Gastroesophageal sphincter (tissue), 4 donors: ENCODE measurements at places on chromosomes 1 and 21.

GRCh38 chr1:32765570-32766327 is 51.4 kb downstream of the YARS1 start:
- ATAC-seq, result no peak

- no peak for ATAC-seq
These were observed 100.6 kb downstream of the ROR1 start for GRCh38 chr1:63874278-63874880.

GRCh38 chr1:183674886-183675285 is 21.8 kb upstream of the APOBEC4 start:
- ATAC-seq, result no peak

GRCh38 chr21:24369746-24370145 is 1237.5 kb downstream of the MRPL39 start:
- no peak for ATAC-seq

- ATAC-seq, result no peak
These were observed 218.1 kb downstream of the USH2A start for GRCh38 chr1:216205176-216205575.

- ATAC-seq, result no peak
These were observed 75.8 kb downstream of the TRIM33 start for GRCh38 chr1:114435088-114435715.

DNA sequence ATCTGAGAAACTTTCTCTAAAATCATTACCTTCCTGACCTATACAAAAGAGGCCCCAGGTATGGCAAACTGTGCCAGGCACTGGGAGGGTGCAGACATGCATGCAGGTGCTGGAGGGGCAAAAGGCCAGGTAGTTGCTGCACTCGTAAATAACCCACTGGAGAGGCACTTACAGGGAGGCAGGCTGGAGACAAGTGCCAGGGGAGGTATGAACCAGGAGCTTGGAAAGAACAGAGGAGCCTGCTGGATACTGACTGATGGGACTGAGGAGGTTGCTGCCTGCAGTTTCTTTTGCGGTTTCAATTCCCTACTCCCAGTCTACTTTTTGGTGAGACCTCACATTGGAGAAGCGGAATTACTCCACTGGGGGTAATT is 113.9 kb downstream of the DSCAM start:
- no peak for ATAC-seq

GRCh38 chr1:20100632-20101355 is 18.5 kb downstream of the PLA2G2D start:
- ATAC-seq, result peak; percentile 70

DNA sequence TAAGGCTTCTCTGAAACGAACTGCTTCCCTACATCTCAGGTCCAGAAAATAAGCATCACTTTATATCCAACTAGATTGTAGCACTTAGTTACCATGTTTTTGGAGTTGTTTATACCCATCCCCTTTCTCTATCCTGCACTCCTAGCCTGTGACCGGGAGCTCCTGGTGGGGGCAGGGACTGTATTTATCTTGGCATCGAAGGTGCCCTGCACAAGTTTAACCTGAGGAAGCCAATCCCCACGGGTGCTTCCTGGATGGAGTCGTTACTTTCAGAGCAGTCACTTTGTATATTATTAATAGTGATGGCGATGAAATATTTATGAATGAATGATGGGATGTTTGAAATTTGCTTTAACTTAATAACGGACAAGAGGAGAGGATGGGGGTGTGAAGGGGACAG is 73.9 kb downstream of the KLHDC7A start:
- no peak for ATAC-seq

DNA sequence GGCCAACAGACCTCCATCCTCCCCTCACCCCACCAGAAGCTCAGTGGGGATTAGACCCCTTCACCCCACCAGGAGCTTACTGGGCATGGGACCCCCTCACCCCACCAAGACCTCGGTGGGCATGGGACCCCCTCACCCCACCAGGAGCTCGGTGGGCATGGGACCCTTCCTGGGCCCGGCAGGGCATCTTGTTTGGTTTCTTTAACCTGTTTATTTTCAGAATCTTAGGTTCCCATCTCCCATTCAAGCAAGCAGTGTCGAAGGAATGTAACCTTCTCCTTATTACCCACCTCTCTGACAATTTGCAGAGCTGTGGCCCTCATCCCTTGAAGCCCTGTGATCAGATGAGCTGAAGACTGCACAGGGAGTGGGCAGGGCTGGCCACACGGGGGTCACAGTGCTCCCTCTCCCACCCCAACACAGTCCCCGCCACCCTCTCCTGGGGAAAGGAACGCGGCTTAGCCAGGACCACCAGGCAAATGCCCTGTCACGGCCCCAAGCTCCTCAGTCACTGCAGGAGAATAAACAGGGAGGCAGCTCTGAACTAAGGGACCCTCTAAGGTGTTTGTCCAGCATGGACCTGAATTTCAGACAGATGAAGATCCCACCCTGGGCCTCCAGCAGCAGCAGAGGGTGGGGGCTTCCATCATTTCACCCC is 330.0 kb downstream of the NPHP4 start:
- no peak for ATAC-seq

DNA sequence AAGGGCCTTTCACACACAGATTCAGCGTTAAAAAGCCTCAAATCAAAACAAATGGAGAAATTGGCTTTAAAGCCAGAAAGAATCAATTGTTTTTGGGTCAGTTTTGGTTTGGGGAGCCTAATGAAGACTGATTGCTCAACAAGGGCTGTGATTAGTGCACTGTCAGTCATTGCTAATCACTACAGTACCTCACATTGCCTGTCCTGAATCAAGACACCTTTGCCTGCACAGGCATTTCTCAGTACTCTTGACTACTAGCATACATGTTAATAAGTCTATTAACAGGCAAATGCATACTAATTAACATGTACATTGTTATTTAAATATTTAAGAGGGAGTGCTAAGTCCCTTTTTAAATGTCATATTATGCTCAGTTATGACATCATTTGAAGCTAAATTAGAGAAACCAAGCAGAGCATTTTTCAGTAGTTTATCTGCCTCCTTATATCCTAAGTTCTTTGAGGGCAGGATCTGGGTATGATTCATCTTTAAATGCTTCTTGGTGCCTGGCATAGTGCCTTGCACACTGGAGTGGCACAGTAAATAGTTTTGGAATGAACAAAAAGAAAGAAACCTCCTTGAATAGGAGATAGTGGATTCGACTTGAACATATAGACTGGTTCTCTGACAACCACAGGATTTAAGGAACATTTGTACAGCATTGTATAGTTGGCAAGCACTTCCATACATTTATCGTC is 25.8 kb upstream of the CCN1 start:
- no peak for ATAC-seq

DNA sequence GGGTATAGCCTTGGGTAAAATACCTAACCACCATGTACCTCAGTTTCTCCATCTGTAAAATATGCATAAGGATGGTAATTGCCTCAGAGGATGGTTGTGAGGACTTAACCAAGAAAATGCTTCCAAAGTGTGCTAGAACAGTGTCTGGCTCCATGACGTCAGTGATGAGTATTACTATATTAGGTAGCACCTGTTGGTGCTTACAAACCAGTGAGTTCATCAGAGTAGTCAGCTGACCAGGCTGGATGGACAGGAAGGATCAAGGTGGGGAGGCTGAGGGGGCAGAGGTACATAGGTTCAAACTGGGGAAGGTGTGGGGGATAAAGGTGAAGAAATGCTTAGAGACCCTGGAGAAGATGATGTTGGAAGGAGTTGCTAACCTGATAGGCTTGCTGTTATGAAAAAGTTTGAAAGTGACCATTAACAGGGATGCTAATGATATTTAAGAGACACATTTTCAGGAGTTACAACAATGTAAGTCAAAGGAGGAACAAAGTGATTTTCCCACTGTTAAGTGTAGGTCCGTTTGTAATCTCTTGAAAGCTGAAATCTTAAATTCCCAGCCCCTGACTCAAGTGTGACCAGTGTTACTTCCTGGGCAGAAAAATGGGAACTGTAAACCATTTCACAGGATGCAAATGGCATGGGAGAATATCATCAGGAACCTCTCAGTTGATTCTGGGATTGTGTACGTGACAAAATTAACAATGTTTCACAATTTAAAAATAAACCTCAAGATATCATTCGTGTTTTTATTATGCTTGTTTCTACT is 4.4 kb downstream of the NTPCR start:
- no peak for ATAC-seq

DNA sequence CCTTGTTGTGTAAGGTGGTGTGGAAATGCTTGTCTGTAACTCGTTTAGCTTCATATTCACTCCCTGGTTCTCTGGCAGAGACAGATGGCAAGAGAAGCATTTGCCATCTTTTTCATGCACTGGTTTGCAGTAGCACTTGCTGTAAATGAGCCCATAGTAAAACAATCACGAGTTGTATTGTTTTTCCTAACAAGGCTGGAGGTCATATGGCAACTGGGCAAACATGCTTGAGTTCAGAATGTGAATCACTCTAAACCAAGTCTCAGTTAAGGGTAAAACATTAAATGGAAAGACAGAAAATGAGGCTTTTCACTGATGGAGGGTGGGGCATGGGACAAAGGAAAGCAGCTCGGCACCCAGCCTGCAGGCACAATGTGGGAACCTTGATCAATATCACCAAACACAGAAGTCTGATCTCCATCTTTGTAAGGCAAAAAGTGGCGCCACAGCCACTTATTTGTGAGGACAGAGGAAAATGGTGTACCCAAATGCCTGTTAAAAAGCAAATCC is 26.5 kb upstream of the LPAR3 start:
- no peak for ATAC-seq

DNA sequence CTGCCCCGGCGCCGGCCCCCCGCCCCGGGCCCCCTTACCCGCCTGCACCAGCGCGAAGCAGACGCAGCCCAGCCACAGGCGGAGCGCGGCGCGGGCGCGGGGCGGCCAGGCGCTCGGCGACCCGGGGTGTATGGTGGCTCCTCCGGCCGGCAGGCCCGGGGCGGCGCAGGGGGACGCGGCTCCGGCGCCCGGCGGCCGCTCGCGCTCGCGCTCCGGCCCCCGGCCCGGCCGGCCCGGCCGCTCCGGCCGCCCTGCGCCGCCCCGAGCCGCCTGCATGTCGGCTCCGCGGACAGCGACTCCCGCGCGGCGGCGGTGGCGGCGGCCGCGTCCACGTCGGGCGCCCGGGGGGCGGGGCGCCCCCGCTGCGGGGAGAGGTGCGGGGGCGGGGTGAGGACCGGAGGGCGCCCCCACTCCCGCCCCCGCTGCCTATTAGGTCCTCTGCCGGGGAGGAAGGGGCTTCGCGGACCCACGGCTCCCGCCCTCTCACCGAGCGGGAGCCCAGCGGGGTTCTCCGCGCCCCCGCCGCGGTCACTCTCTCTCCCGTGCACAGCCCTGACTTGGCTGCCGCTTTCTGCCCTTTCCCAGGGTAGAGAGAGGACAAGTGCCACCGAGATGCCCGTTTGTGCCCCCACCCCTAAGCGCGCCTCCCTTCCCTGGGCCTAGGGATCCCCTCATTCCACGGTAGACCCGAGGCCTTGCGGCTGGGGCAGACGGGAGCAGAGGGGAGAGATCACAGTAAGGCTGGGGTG is at the start of gene FNDC5:
TSS of gene FNDC5 (minus strand) at position 298 of the 749 bp plus-strand sequence.
- ATAC-seq, result peak; percentile 65

DNA sequence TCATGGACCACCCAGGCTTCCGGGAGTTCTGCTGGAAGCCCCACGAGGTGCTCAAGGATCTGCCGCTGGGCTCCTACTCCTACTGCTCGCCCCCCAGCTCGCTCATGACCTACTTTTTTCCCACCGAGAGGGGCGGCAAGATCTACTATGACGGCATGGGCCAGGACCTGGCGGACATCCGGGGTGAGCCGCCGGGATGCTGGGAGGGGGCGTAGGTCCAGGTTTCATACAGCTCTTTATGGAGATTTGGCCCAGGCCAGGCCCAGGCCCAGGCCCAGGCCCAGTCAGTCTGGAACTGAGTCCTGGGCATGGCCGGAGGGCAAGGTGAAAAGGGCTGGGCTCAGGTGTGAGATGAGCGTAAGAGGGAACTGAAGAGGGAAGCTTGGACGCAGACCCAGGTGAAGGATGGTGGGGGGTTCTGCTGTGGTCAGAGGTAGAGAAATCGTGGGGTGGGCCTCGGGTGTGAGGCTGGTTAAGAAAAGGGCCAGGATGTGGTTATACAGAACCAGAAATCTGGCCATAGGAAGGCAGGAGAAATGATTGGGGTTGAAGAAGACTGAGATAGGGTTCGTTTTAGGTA is 23.0 kb downstream of the DISP3 start:
- ATAC-seq, result no peak

- no peak for ATAC-seq
These were observed 19.9 kb upstream of the KCNA10 start for GRCh38 chr1:110538921-110539320.

- peak; percentile 90 for ATAC-seq
These were observed 21.7 kb downstream of the TMEM53 start for GRCh38 chr1:44652445-44653106.

- peak; percentile 17 for ATAC-seq
These were observed 8.8 kb upstream of the UAP1 start for GRCh38 chr1:162552684-162553252.

GRCh38 chr1:95049935-95050334 is 22.8 kb downstream of the ALG14 start:
- no peak for ATAC-seq

DNA sequence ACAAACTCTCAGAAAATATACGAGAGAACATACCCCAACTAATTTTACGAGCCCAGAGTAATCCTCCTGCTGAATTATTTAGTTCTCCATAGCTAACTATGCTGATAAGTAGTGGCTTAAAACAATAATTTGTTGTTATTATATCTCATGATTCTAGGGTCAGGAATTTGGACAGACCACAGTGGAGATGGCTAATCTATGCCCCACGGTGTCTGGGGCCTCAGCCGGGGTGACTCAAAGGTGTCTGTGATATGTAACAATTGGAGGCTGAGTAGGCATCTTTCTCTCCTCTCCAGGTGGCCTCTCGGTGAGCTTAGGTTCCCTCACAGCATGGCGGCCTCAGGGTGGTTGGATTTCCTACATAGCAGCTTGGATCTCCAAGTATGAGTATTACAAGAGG is 35.4 kb upstream of the FOXO6 start:
- no peak for ATAC-seq

DNA sequence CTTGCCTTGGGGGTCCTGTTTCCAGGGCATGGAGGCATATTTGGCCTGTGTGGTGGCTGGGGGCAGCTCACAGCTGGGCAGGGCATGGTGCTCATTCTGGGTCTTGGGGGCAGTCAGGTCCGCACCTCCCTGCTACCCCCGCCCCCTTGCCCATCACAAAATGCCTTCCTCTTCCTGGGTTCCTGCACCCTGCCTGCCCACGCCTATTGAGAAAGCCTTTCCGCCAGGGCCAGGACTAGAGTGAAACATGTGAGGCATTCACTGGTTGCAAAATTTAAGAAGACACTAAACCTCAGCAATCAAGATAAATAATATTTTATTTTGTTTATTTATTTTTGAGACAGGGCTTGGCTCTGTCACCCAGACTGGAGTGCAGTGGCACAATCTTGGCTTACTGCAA is 19.7 kb downstream of the PTAFR start:
- no peak for ATAC-seq

- no peak for ATAC-seq
These were observed 1.7 kb downstream of the BACE2 start for GRCh38 chr21:41169701-41170100.

DNA sequence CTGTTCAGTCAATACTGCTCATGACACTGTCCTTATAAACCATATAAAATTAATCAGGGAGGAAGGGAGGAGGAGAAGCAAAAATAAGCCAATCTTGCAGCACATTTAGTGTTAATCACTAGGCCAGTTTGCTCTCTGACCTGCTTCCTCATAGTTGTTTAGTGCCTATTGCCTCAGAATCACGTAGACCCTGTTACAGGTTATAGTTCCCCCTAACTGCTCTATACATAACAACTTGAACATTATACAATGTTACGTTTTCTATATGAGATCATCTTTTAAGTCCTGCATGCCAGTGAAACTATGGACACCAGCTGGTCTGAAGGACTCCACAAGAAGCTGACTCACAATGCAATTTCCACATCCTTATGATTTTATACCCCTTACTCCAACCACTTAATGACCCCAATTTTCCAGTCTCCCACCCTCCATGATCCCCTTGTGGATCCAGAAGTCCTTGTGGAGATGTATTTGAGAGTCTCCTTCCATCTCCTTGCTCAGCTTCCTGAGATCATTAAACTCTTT is 34.9 kb upstream of the TACSTD2 start:
- no peak for ATAC-seq
